Mucosa of descending colon (tissue), 3 donors: ENCODE measurements at places on chromosomes 5 and 9. TPM values are rescaled to one million over a fixed set of nuclear protein-coding genes. Genes with fewer than 3 reads are reported as not detected.

- no peak for DNase-seq
These were observed 1166.5 kb upstream of the CDH18 start for GRCh38 chr5:21154526-21154925.

GRCh38 chr5:167725264-167725663, 566.2 kb upstream of the WWC1 start:
- no peak for DNase-seq

DNA sequence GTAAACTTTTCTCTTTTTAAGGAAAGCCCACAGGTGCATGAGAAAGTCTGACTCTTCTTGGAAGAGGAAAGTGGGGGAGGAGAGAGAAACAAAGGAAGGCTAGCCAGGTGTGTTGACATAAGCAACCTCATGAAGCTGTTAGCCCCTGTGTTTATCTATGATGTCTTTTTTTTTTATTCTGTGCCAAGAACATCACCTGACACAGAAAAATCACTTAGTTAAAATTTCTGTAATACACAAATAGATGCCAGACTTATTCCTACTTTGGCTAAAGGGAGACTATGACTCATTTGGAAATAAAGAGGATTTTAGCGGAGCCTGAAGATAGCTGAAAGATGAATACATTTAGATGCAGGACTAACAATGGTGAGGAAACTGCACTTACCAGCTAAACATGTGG, 58.3 kb downstream of the BAAT start:
- DNase-seq: no peak

DNA sequence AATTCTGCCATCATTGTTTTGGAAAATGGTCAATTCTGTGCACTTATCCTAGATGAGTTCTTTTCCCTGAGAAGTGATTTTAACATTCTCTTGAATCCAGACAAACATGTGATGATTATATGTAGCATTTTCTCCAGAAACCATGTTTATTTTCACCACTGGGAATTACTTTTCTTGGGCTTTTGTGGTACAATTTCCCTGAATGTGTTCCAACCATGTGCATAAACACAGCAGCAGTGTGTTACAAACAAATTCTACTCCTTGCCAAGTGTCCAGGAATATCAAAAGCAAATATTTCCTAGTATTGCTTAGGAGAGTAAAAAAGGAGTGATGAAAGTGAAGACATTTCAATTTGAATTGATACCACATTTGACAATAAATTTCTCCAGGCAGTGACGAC, 50.4 kb downstream of the NXNL2 start:
- DNase-seq: no peak

- DNase-seq: no peak
These were observed 173.5 kb downstream of the ZNF608 start for GRCh38 chr5:124572971-124573370.

PCDHB11 gene
- total RNA-seq: 1.3 TPM

F2RL2 gene
- total RNA-seq: 0.17 TPM

FAM78A gene
- 2.9 TPM for total RNA-seq

PDZD2 gene
- 10.1 TPM for total RNA-seq
